T-helper 9 cell (primary cell): ENCODE measurements at places on chromosomes 7 and 10.

DNA sequence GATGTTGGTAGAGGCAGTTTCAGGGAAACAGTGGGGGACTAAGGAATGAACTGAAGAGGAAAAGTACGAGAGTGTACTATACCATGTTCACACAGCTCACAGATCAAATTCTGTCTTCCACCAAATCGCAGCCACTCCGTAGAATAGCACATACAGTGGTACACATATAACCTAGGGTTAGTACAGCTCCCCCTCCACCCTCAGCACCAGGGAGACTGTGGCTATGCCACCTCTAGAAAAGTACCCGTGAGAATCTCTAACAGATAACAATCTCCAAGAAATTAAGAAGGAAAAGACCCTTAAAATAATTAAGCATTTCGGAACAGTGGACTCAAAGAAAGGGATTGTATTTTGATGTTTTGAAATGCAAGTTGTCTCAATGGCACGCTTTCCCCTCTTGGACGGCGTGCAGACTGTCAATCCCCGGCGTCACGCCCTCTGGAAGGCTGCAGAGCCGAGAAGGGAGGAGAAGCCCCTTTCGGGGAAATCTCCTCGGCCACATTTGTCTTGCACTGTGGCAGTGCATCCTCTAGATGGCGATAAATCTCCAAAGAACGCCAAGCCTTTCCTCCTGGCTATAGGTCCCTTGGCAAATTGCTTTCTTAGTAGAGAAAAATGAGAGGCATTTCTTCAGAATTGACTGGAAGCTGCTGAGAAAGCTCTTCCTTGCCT is 345.0 kb downstream of the REEP3 start:
- DNase-seq = peak; percentile 5

- DNase-seq = no peak
Measured at GRCh38 chr7:116571037-116571436, 46.2 kb downstream of the CAV1 start.

DNA sequence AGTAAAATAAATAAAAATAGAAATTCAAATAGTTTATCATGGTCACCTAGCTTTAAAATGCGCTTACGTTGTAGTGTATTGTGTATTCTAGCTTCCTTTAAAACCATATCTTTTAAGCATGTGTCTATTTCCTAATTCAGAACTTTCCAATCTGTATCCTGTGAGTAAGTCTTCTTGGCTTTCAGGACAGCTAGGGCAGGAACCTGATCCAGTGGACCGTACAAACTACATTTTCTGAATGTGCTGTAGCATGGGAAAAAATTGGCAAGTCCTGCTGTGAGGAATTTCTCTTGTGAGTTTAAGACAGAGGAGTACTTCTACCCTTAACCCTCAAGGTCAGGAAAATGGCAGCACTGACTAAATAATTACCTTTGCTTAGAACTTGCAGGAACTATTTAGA is 12.1 kb downstream of the OPN1SW start:
- no peak for DNase-seq

- DNase-seq = no peak
Measured at GRCh38 chr7:42100156-42100508, 136.9 kb downstream of the GLI3 start.

- no peak for DNase-seq
Measured at GRCh38 chr10:68125772-68126171, 16.5 kb downstream of the MYPN start.

GRCh38 chr10:33935350-33935749 is 600.9 kb upstream of the NRP1 start:
- DNase-seq = no peak

DNA sequence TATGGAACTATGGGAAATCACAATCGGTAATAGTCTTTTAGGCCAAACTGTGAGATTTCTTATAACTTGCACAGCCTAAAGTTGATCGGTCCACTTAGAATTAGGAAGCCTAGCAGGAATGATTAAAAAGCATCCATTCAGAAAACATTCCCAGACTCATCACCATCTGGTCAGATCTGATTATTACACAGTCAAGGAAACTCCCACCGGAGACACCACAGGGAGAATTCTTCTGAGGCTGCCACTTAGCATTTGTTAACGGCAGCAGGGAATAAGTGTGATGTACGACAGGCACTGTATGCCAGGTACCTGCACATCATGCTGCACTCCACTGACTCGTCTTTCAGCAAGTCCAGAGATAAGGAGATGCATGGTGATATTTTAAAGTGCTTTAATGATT is 227.6 kb upstream of the STEAP1 start:
- no peak for DNase-seq

DNA sequence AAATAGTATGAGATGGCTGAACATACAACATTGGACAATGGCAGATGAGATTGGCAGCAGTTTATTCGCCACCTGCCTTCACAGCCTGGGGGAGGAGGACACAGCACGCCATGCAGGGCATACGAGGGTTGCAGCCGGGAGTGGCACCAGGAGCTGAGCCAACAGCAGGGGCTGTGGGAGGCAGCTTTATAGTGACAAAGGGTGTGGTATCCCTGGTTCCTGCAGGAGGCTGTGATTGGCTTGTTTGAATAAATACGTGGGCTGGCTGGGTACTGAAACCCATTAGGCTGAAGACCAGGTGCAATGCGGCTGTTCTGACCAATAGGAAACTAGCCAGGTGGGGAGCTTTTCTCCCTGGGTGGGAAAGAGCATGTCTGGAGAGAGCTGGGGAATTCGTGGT is 68.9 kb upstream of the LEP start:
- DNase-seq = no peak

DNA sequence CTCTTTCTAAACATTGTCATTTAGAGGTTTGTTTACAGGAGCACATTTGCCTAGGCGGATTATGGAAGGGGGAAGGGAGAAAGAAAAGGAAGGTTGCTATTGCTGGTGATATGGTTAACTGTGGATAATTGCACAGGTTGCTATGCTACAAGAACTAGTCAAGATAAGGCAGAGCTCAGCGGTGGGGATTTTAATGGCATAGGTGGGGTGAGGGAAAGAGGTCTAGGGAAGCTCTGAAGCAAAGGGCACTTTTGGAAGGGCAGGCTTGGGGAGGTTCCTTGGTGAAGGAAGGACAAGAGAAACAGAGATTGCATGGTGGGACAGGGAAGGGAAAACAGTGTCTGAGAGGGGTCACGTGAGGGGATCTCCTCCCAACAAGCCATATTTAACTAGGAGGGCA is 19.5 kb downstream of the HYAL4 start:
- no peak for DNase-seq

DNA sequence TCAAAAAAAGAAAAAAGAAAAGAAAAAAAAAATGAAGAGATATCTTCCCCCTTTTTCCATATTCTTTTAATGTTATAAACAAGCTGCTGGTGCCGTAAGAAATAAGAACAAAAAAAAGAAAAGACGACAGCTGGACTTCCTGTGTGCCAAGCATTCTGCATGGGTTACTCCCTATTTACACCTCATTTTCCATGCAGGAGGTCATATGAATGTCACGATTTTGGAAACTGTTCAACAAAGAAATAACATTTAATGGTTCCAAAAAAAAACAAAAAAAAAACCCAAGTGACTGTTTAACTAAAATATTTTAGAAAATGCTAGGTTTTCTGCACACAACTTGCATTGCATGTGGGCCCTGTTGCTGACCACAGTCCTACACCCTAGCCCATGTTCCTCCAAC is 159.3 kb downstream of the TNS3 start:
- no peak for DNase-seq

GRCh38 chr10:22315455-22316285 is 518 bp upstream of the COMMD3 start:
- DNase-seq = no peak

GRCh38 chr10:74650613-74651012 is 175.8 kb upstream of the KAT6B start:
- no peak for DNase-seq

- DNase-seq = no peak
Measured at GRCh38 chr7:66930341-66930740, 9.3 kb downstream of the TMEM248 start.

DNA sequence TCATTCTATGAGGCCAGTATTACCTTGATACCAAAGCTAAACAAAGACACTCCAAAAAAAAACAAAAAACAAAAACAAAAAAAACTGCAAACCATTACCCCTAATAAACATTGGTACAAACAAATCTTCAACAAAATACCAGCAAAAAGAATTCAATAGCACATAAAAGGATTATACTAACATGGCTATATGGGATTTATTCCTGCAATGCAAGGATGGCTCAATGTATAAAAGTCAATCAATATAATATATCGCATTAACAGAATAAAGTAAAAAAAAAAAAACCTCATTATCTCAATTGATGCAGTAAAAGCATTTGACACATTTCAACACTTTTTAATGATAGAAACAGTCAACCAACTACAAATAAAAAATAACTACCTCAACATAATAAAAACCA is 233.3 kb upstream of the NFE2L3 start:
- DNase-seq = no peak

- peak; percentile 9 for DNase-seq
Measured at GRCh38 chr7:155764438-155764793, 47.8 kb downstream of the SHH start.

GRCh38 chr10:86802473-86803108 is 46.2 kb downstream of the BMPR1A start:
- no peak for DNase-seq

- DNase-seq = no peak
Measured at GRCh38 chr7:44401692-44402091, 76.3 kb upstream of the CAMK2B start.

GRCh38 chr7:128888756-128889095 is 21.8 kb downstream of the KCP start:
- DNase-seq = no peak

DNA sequence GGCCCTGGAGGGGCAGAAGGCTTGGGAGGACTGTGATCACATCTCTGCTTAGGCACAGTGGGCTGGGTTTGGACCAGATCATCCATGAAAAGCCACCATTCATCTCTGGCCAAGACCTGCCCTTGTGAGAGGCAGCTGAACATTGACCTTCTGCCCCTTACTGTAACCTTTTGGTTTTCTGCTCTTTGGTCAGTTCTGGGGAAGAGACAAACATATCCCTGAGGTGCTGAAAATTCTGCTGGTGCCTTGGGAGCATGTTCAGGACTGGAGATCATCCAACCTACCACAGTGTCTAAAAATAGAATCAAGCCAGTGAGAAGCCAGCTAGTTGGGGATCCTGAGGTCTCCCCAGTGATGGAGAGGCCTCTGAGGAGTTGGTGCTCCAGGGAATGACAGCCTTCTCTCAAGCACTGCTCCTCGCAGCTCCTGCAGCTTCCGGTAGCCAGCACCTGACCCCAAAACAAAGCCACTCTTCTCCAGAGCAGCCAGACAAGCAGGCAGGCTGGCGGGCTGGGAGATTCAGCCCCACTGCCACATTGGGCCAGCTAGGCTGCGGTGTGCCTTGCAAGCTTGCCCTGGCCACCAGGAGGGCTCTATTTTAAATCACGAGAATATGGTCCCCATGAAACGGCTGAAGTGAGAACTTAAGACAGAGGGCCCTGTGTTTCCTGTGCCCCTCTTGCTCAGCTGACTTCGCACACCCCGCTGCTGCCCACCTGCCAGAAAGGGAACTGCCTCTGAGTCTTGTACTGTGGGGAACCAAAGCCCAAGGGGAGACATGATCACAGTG is 37.8 kb upstream of the UBE2H start:
- DNase-seq = no peak

DNA sequence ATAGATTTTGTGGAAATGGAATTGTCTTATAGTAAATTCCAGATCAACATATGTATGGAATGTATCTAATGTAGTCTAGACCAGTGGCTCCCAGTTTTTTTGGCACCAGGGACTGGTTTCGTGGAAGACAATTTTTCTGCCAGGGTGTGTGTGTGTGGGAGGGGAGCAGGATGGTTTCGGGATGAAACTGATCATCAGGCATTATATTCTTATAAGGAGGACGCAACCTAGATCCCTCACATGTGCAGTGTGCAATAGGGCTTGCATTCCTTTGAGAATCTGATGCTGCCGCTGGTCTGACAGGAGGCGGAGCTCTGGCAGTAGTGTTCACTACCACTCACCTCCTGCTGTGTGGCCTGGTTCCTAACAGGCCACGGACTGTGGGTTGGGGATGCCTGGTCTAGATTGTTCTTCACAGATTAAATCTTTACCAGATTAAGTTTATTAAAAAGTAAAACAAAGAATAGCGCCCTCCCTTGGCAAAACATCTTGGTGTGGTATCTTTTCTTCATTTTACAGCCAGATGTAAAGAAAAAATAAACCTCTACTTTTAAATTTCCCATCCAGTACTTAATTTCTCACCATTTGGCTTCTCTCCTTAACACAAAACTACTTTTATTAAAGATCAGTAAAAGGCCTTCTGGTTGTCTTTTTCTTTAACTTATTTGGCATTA is 48.4 kb downstream of the SEPTIN7 start:
- no peak for DNase-seq

GRCh38 chr10:45653454-45653853 is 19.1 kb downstream of the ZFAND4 start:
- DNase-seq = no peak

DNA sequence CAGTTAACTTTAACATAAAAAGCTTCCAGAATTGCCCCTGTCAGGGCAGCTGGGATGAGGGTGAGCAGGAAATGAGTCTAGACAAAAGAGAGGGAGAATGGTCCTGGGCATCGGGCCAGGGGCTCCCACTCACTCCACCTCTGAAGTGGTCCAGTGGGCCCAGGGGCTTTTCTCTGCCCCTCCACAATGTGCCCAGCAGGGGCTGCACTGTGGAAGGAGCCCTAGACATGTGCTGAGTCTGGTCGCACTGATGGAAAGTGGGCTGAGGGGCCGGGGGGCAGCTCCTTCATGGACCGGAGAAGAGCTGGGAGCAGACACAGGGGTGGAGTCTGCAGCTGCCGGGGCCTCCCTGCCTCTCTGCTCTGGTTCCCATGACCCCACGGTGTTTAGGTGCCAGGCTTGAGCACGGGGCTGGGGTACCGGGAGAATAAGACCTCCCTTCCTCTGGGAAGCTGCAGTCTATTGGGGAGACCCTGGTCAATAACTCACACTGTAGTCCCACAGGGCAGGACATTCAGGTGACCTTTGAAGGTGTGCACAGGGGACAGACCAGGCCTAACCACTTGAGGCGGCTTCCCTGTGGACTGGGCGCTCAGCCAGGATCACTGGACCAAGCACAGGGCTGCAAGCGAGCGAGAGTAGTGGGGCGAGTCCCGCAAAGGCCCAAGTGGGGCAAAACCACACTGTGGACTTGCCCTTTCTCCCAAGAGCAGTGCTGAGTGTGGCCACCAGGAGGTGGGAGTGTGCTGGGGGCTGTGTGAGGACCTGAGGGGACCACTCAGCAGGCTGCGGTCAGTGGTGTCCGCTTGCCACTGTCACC is 6.1 kb downstream of the ADCY1 start:
- no peak for DNase-seq

GRCh38 chr10:8438603-8439002 is 384.1 kb downstream of the GATA3 start:
- no peak for DNase-seq

- no peak for DNase-seq
Measured at GRCh38 chr7:107659666-107660065, 962 bp upstream of the SLC26A4 start.

- DNase-seq = no peak
Measured at GRCh38 chr7:1922071-1922869, 252.2 kb downstream of the ELFN1 start.

- no peak for DNase-seq
Measured at GRCh38 chr10:8321990-8322389, 267.5 kb downstream of the GATA3 start.

- DNase-seq = no peak
Measured at GRCh38 chr10:95341716-95342130, 50.9 kb upstream of the PDLIM1 start.
